ENCODE measurements at places on chromosomes 13 and 19. TPM values are rescaled to one million over a fixed set of nuclear protein-coding genes. Genes with fewer than 3 reads are reported as not detected.

FCER2 gene
- total RNA-seq = not detected

URAD gene
- total RNA-seq = not detected

SIN3B gene
- 25.7 TPM for total RNA-seq

LYPD3 gene
- total RNA-seq = 1.1 TPM

LGALS7 gene
- not detected for total RNA-seq

FCAR gene
- not detected for total RNA-seq

SULT2A1 gene
- not detected for total RNA-seq

SIAH3 gene
- total RNA-seq = not detected

ATP8B3 gene
- total RNA-seq = 0.52 TPM

CRLF1 gene
- not detected for total RNA-seq

PCDH20 gene
- total RNA-seq = not detected

CPB2 gene
- not detected for total RNA-seq

PTOV1 gene
- total RNA-seq = 44.1 TPM

METTL21C gene
- not detected for total RNA-seq

B9D2 gene
- total RNA-seq = 5.9 TPM

SIGLECL1 gene
- not detected for total RNA-seq

FGF14 gene
- total RNA-seq = 0.34 TPM

SIGLEC12 gene
- total RNA-seq = not detected

LRRC25 gene
- total RNA-seq = not detected

RASGRP4 gene
- total RNA-seq = not detected

C3 gene
- 0.33 TPM for total RNA-seq

SGCG gene
- not detected for total RNA-seq

CGB2 gene
- total RNA-seq = not detected

IFNL1 gene
- not detected for total RNA-seq

MARCHF2 gene
- total RNA-seq = 210 TPM

EPS8L1 gene
- 12.7 TPM for total RNA-seq

TPP2 gene
- 56.5 TPM for total RNA-seq

ZNF540 gene
- 0.34 TPM for total RNA-seq

RGCC gene
- 188 TPM for total RNA-seq

NEK5 gene
- 0.34 TPM for total RNA-seq

ZNF611 gene
- total RNA-seq = 5.4 TPM

OR7D2 gene
- total RNA-seq = not detected

ZNF581 gene
- 21.8 TPM for total RNA-seq

NTN5 gene
- not detected for total RNA-seq

SOX1 gene
- not detected for total RNA-seq

IRS2 gene
- 2.1 TPM for total RNA-seq
